A673 (cell line): ENCODE measurements at places on chromosomes 4 and X. TPM values are rescaled to one million over a fixed set of nuclear protein-coding genes. Genes with fewer than 3 reads are reported as not detected.

TDO2 gene
- total RNA-seq, result 0.70 and 1.0 TPM in 2 replicates

ACE2 gene
- total RNA-seq, result not detected in 2 replicates

STARD8 gene
- total RNA-seq, result 0.11 and 0.26 TPM in 2 replicates

ADGRL3 gene
- total RNA-seq, result not detected in 2 replicates

PLK4 gene
- total RNA-seq, result 46.9 and 52.4 TPM in 2 replicates

PDZD4 gene
- total RNA-seq, result 2.6 and 6.0 TPM in 2 replicates

- no peak for DNase-seq
These were observed 422.3 kb downstream of the STPG2 start for GRCh38 chr4:97720869-97721432.

DNA sequence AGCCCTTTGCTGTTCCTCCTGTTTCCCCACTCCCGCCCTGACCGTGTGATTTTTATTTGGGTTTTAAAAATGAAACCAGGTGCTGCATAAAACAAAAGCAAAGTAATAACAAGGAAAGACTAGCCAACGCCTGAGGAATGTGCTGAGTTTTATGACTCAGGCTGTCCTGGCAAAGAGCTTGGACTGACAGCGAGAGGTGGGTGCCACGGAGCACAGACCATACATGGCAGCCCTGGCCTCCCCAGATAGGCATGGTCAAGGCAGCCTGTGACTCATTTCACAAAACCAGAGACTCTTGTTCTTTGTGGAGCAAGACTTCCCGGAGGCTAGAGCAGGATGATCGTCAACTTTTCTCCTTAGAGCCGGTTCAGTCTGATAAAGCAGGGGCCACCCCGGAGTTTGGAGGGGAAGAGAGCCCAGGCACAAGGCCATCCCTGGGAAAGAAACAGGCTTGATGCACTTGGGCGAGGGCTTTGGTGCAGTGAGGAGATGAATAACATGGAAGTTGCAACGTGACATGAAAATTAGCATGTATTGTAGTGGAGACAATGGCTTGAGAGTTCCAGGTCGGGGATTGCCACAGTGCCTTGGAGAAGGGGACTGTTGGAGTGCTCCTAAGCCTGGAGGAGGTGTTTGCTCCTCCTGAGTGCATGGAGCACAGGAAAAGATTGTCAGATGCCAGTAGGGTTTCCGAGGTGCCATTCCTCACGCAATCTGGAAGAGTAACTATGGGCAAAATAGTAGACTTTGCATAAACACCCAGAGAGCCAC is 54.8 kb downstream of the C4orf51 start:
- no peak for DNase-seq

- DNase-seq, result no peak
These were observed 9.5 kb downstream of the P2RY8 start for GRCh38 chrX:1527457-1527856.

GRCh38 chrX:81337805-81338204 is 135.9 kb downstream of the SH3BGRL start:
- no peak for DNase-seq

DNA sequence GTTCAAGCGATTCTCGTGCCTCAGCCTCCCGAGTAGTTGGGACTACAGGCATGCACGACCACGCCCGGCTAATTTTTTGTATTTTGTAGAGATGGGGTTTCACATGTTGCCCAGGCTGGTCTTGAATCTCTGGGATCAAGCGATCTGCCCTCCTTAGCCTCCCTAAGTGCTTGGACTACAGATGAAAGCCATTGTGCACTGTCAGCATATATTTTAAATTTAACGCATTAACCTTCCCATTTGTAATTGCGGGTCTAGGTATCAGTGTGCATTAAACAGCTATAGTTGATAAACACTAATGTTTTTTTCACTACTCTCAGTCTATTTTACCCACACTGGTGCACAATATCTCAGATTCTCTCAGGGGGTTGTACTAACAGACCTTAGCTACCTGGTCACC is 1930.8 kb downstream of the C4orf33 start:
- DNase-seq, result no peak

DNA sequence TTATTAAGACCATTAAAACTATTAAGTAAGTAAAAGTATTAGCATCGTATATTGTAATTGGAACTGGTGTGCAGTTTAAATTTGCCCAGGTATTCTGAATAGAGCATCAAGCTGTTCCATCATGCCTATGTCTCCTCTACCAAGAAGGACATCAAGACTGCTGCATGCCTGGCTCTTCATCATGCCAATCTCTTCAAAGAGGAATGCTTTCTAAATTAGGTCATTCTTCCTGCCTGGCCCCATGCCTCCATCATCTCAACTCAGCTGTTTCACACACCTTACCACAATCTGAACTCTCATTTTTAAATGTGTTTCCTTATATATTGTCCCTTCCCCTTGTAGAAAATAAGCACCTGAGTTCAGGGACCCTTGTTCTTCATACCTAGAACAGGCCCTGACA is 270.5 kb upstream of the PPARGC1A start:
- no peak for DNase-seq

DNA sequence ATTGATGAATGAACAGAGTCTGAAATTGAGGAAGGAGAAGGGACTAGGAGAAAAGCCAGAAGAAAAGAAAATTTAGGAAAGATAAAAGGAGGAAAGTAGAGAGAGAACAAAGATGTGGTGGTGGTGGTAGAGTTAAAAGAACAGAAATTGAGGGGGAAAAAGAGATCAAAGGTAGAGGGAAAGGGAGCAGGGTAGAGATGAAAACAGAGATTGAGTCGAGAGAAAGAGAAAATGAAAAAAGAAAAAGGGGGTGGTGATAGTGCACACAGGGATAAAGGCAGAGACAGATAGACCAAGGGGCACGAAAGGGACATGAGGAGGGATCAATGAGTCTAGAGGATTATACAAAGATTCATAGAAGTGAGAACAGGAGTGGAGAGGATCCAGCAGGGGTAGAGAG is 3.9 kb downstream of the ALAS2 start:
- DNase-seq, result no peak

DNA sequence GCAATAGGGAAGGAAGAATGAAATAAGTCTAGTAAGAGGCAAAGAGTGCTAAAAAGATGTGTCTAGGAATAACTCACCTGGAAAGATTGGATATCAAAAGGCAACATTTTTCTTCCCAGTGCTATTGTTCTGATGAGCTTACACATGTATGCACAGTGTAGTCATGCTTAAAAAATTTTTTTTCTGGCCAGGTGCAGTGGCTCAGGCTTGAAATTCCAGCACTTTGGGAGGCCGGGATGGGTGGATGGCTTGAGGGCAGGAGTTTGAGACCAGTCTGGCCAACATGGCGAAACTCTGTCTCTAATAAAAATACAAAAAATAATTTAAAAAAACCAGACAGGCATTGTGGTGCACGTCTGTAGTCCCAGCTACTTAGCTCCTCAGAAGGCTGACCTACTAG is 795.8 kb upstream of the IGFBP7 start:
- no peak for DNase-seq

- DNase-seq, result no peak
These were observed 308.1 kb upstream of the GATB start for GRCh38 chr4:152068866-152069265.

GRCh38 chrX:31132821-31133241 is 61.0 kb upstream of the FTHL17 start:
- DNase-seq, result no peak

GRCh38 chr4:7897811-7898210 is 41.9 kb downstream of the AFAP1 start:
- no peak for DNase-seq

- no peak for DNase-seq
These were observed 31.9 kb downstream of the SLC16A2 start for GRCh38 chrX:74453178-74453577.

- no peak for DNase-seq
These were observed 31.9 kb downstream of the AMOT start for GRCh38 chrX:112808651-112809195.

GRCh38 chr4:74353858-74354257 is 11.1 kb upstream of the EREG start:
- no peak for DNase-seq

DNA sequence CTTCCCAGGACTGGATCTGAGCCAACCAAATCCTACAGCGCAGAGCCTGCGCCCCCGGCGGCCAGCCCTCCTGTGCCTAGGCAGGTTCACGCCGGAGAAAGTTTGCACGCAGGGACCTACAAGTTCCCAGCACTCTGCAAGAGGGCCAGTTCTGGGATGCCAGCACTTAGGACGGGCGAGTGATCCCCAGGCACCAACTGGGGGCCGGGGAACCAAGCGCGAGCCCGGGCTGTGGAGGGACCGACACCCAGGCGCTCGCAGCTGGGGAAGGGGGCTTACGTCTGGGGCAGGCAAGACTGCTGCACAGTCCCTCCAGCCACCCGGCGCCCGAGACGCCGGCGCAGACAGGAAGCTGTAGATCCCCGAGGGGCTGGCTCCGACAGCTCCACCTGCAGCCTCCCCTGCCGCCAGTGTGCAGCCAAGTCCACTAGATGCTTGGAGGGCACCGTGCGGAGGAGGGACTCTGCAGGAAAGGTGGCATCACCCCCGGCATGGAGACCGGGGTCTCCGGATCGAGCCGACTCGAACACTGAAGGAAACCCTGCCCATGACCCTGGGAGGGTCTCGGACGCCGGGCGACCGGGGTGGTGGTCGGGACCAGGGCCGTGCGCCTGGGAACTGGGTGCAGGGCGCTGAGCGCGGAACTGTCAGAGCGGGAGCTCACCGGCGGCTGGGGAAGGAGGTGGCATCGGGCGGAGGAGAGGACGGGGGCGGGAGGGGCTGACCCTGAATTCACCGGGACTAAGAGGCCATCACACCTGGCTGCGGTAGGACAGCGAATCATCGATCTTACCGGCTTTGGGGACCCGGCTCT is 566 bp downstream of the CORIN start:
- peak; percentile 36 for DNase-seq

DNA sequence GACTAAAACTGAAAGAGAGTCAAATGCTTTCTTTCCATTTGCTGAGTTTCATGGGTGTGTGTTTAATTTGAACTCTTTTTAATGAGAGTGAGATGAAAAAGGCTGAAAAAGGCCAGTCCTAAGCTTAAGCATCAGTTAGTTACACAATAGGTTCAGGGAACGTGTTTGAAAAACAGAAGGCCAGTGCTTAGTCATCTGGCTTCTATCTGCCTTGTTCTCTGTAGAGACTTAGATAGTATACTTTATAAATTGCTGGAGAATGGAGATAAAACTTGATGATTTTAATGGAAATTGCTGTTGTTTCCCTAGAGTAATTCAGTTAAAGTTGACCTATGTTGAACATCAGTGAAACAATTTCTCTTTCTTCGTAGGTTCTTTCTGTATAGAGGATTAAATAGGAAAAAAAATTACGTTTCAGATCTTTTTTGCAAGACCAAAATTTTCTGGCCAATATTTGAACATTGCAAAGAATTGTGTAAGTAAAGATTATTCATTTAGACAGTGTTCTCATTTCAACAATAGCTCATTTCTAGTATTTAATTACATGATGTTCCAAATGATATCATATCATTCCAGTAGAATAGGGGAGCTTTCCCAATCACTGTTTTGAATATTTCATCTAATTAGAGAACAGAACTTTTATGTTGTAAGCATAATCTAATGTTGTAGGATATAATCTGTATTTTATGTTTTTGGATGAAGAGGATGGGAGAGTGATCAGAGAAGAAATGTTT is 1088.8 kb downstream of the ADGRL3 start:
- no peak for DNase-seq

DNA sequence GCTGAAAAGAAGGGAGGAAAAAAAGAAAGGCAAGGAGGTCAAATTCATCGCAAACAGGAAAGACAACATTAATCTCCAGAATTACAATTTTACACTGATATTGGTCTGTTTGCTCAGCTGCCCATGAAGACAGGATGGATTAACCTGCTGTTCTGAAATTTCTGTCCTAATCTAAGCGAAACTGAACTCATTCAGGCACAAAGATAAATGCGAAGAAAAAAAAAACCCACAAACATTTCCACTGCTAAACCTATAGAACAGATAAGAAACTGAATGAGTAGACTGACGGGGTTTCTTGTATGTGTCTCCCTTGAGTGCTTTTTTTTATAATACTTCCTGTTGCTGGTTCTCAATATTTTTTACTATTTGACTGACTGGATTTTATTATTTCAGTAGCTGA is 251.8 kb upstream of the FTHL17 start:
- no peak for DNase-seq

GRCh38 chrX:8044947-8045346 is 117.7 kb upstream of the PNPLA4 start:
- DNase-seq, result no peak

DNA sequence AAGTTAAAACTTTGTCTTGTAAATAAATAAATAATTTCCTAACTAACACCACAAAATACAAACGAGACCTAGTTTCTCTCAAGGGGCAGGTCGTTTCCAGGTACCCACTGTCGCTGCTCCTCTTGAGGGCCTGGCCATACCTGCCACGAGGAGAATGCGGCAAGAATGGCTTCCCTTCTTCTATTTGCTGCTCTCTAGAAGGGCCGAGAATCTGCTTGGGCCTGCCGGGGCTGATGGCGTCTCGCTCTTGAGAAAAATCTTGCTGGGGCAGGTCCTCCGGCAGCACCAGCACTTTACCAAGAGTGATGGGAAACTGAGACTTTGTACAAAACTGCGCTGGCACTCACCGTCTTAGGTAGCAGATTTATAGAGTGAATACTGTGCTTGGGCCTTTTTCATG is 31.5 kb downstream of the CYLC1 start:
- DNase-seq, result no peak

DNA sequence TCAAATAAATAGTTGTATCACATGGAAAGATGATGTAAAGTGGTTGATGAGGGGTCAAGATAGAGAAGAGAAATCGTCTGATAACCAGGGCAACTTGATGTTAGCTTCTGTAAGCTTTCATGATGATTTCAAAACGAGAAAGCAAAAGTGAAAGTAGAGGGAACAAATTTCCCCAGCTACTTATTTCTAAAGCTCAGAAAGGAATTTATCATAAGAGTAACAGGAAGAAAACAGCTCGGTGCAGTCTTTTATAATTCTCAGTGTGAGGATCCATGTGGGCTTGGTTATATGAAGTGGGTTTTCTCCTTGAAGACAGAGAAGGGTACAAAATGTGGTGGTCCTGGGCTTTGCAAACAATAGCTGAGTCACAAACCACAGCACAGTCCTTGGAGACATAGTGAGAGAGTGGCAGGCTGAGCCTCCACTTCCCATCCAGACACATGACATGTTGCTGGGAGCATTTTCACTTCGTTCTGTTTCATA is 32.1 kb upstream of the GLRA2 start:
- no peak for DNase-seq

DNA sequence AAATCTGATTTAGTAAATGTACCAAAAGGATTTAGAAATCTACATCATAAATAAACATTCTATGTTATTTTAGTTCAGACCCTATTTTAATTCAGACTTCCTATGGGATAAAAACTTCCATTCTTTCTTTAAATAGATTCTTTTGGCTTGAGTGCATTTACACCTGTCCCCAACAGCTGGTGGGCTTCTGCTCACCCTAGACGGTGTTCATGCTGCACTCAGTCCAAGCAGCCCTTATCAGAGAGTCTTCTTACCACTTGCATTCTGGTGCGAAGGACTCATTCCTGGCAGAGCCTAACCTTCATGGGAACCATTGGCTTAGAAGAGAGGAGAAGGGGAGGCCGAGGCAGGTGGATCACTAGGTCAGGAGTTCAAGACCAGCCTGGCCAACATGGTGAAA is 57.3 kb downstream of the NPNT start:
- no peak for DNase-seq
